ENCODE measurements at places on chromosomes 5 and 9.

DNA sequence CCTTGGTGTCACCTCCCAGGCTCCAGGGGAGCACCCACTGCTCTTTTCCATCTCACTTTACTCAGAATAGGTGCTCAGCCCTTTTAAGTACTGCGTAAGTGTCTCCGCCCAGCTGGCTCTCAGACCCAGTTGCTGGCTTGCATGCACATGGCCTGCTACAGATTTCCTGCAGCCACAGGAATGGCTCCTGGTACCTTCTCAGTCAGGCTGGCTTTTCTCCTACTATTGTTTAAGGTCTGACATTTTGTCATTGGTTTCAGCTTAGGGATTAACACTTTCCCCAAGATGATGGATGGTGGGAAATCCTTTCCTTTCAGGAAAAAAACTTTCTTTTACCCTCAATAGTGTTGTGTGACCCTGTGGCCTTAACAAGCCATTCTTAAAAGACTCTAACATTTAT lies 1652.3 kb upstream of the WWC1 start:
- no peak for DNase-seq

GRCh38 chr5:72151169-72151568 lies 43.9 kb downstream of the MAP1B start:
- DNase-seq: no peak

- DNase-seq: no peak
Measured at GRCh38 chr5:72508241-72509170, 1.3 kb upstream of the ZNF366 start.

- peak; percentile 9 for DNase-seq
Measured at GRCh38 chr9:3868012-3868411, 342.2 kb upstream of the RFX3 start.

DNA sequence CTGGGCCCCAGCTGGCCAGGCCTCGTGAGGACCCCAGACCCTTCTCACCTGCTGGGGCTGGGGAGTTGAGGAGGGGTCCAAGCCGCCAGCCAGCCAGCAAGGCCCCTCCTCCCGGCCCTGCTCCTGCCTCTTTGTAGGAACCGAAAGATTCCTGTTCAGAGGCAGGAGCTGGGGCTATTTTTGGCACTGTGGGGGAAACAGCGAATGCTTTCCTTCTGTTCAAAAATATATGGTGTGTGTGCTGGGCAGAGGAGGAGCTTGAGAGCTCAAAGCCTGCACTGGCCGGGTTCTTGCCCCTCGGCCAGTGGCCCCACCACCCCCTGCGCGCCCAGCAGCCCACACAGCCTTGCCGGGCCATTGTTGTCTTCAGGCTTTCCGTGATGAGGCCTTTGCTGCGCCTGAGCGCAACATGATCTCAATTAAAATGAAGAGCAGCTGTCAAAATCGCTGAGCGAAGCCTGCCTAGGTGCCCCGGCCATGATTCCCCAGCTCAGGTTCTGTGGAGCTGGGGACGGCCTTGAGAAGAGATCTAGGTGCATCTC lies 13.4 kb downstream of the NCS1 start:
- no peak for DNase-seq

GRCh38 chr5:81140943-81141342 lies 92.2 kb upstream of the CKMT2 start:
- no peak for DNase-seq

GRCh38 chr5:79842991-79843390 lies 148.1 kb downstream of the MTX3 start:
- no peak for DNase-seq

DNA sequence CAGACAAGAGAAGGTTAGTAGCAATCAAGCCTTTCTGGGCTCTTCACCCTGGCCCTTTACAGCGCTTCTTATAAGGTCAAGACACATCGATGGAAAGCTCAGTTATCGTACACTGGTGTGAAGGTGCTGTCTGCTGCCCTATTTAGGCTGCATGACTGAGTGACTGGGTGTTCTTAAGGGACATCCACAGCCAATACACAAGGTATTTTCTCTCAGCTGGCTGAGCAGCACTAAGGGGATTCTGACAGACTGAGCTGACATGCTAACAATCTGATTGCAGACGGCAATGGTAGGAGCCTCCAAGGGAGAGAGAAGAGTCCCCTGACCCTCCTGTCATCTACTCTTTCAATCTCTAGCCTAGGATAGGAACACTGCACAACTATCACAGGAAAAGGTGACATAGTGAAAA lies 577.9 kb downstream of the ISL1 start:
- no peak for DNase-seq

DNA sequence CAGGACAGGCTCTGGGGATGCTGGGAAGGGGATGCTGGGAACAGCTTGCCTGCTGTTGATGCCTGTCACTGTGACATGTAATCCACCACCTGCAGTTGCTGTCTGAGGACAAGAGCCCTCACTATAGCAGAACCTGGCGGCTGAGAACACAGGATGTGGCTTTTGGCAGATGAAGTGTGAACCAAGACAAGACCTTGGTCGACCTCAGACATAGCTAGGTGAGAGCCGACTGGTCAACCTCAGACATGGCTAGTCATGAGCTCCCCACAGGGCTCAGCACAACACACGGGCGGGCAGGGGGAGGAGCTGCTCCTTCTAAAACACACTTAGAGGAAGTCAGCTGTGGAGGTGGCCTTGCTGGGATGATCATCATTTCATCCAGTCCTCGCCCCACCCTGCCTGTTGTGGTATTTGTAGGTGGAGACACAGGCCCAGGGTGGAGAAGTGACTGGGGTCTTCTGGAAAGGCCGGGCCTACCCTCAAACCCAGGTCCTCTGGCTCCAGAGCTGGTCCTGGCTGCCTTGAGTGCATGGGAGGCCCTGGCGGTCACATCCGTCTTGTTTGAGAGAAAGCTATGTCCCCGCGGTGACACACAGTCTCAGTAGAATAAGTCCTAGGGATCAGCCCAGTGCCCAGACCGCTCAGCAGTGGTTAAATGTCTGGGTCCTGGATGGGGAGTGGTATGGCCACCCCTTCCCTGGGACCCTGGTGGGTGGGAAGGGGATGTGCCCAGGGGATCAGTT lies 6.1 kb downstream of the SUSD3 start:
- no peak for DNase-seq

DNA sequence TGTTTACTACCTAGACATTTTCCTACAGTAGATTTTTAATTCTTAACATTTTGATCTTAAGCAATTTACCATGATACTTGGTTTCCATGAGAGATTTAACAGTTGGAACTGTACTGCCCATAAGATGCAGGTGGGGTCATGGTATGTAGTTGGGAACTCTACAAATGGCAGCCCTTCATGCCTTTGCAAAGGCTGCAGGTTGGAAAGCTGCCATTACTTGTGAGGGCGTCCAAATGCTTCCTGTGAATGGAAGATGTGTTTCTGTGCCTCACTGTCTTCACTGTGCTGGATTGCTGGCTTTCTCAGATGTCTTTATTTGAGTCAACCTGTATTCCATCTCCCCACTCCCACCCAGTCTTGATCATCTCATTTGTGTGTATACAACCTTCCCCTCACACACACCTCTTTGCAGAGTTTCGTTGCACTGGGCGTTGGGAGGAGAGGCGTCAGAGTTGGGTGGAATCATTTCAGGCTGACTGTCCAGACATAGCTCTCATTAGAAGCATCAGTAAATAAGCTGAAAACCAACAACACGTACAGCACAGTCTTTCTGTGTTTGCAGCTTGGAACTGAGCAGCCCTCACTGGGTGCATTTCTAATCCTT lies 14.8 kb upstream of the ABL1 start:
- no peak for DNase-seq

GRCh38 chr5:76598531-76598930 lies 24.7 kb downstream of the F2RL2 start:
- DNase-seq: no peak

DNA sequence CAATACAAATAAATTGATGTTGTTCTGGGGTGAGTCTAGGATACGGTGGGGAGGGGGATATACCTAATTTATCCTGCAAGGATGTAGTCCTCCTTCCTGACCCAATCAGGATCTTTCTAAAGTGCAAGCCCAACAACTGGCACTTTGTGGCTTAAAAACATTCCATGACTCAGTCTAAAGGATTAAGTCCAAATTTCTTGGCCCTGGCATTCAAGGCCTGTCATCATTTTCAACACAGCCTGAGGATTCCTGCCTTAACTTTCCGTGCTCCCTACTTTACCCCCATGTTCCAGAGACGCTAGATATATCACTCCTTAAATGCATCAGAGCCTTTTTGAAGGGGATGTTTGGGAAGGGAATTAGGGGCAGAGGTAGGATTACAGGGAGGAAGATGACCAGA lies 1.0 kb downstream of the FAM221B start:
- peak; percentile 33 for DNase-seq
